ENCODE measurements at places on chromosomes 3 and 15.
A peak's percentile ranks its signal among the peaks of the same experiment; 100 is the strongest.

GRCh38 chr3:116059421-116060096 is 385.7 kb downstream of the LSAMP start:
- DNase-seq = no peak

- DNase-seq = peak; percentile 90
These were observed 99.4 kb downstream of the FBLN2 start for GRCh38 chr3:13648060-13649001.

DNA sequence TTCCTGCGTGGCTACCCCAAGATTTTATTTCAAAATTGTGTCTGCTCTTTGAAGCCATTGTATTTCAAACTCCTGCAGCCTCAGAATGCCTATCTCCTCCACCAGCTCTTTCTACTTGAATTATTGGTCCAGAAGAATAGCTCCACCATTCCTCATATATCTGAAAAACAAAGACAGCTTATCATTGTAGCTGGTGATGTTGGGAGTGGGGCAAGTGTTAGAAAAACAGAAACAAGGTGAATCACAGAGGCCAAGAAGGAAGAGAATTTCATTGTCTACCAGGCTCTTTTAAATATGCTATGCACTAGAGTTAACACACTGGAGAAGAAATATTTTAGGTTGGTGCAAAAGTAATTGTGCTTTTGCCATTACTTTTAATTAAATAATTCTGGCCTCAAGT is 307.9 kb upstream of the ROPN1 start:
- DNase-seq = no peak

- no peak for DNase-seq
These were observed 14.1 kb downstream of the APH1B start for GRCh38 chr15:63291507-63291906.

DNA sequence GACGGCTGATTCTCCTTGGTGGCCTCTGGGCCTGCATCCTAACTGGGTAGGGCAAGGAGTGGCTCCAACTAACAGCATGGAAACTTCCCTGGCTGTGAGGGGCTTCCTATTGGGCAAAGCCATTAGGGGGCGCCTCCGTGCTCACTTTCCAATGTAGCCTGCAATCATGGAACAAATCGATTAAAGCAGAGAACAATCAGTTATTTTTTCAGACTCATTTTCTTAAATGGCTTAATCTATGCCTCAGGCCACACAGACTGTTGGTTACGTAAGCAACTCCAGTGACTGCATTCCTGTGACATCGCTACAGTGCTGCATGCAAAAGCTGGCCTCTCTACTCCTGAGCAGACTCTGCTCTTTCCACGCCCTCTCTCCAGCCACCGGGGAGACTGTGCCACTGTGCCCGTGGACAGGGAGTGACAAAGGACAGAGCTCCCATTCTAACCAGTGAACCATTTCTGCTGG is 278.9 kb downstream of the KLF13 start:
- DNase-seq = no peak
